Endothelial cell of umbilical vein (primary cell): ENCODE measurements at places on chromosomes 5 and 9. TPM values are rescaled to one million over a fixed set of nuclear protein-coding genes. Genes with fewer than 3 reads are reported as not detected.

DNA sequence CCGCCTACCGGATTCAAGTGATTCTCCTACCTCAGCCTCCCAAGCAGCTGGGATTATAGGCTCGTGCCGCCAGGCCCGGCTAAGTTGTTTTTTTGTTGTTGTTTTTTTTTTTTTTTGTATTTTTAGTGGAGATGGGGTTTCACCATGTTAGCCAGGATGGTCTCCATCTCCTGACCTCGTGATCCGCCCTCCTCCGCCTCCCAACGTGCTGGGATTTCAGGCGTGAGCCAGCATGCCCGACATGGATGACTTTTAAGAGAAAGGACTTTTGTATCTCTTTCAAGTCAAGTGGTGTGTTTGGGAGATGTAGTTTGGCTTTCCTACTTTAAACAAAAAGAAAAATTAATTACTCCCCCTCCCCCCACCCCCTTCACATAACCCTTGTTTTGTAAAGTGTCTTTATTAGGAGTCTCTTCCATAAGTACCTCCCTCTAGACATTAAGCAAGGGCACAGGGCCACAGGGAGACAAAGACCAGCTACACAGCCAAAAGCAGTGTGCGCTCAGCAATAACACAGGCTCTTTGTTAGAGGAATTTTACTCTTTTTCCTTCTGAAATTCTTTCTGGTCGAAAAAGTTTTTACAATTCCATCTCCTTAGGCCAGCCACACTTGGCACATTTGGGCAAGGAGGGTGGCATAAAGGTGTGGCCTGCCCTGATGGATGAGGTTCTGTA is 31.2 kb downstream of the JAKMIP2 start:
- no peaks in the 10 kb centered on the region for H3K36me3 ChIP-seq
- no peak for DNase-seq
- H3K4me1 ChIP-seq, result no peaks in the 10 kb centered on the region

Gene HACD4
- total RNA-seq, result 1.2 and 1.4 TPM in 2 replicates

GRCh38 chr5:53974021-53974420 is 336.4 kb downstream of the ARL15 start:
- no peaks in the 10 kb centered on the region for H3K4me1 ChIP-seq
- H3K27ac ChIP-seq, result no peak overlapping the region
- no peaks in the 10 kb centered on the region for H3K27me3 ChIP-seq

Gene IRX2
- not detected in 2 replicates for total RNA-seq

Gene PCDHB13
- total RNA-seq, result 0.65 and 0.77 TPM in 2 replicates

DNA sequence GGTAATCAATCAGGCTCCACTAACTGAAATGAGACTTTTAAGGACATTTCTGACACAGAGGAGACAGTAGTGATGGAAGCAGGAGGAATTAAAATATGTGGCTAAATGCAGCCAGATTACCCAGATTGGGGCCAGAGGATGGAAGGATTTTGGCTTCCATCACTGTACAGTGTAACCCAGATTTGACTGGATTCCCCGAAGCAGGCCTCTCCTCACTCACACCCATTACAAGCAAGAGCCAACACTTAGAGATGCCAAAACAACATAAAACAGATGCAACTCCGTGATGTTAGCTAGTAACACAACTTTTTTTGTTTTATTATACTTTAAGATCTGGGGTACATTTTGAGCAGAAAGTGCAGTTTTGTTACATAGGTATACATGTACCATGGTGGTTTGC is 17.6 kb downstream of the TEK start:
- no peak overlapping the region for H3K4me3 ChIP-seq
- peaks cover 29% of the 10 kb centered on the region for H3K4me1 ChIP-seq
- H3K36me3 ChIP-seq, result no peaks in the 10 kb centered on the region
- DNase-seq, result no peak
- H3K27ac ChIP-seq, result no peak overlapping the region

Gene NUDT12
- total RNA-seq, result 3.6 and 4.9 TPM in 2 replicates

- H3K27me3 ChIP-seq, result no peaks in the 10 kb centered on the region
- H3K27ac ChIP-seq, result no peak overlapping the region
- no peaks in the 10 kb centered on the region for H3K4me1 ChIP-seq
- DNase-seq, result no peak
- H3K36me3 ChIP-seq, result no peaks in the 10 kb centered on the region
Observed at GRCh38 chr9:22227986-22228385, 218.6 kb upstream of the DMRTA1 start.

Gene FOXD4L5
- 0.42 TPM in 1 of 2 replicates, not detected in the other for total RNA-seq

Gene MEGF10
- total RNA-seq, result 0.21 and 1.00 TPM in 2 replicates

DNA sequence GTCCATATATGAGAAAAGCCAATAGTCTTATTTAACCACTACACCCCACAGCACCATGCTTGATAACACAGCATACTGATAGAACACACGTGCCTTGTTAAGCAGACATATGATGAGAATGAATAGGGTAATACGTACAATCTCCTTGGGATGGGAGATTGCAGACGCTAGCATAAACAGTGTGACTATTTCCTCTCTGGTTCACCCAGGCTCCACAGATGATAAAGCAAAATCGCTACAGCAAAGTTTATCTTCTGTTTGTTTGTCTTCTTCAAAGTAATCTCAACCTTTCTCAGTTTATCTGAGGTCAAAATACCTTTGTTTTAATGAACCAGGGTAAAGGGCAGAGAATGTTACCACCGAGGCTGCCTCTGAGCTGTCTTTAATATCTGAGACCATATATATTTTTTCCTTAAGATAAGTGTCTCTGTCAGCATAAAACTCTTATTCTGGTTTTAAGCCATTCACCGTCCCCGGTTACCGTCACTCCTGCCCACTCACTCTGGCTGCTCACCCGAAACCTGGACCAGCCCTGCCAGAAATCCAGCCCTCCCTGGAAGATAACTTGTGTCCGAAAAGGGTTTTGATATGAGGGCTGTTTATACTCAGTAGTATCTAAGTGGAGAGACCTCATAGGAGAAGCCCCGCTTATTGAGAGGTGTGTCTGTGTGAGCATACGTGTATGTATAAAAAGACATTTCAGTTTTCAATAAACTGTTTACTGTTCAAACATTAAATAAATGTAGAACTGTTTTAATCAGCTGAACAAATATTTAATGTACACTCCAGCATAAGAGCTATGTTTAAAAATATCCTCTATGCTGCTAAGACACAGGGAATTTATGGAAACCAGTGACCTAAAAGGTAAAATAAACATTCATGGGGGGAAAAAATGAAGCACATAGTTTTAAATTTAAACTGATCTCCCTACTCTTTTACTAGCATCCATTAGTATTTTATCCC is 465.4 kb downstream of the RASEF start:
- H3K27me3 ChIP-seq, result no peaks in the 10 kb centered on the region

DNA sequence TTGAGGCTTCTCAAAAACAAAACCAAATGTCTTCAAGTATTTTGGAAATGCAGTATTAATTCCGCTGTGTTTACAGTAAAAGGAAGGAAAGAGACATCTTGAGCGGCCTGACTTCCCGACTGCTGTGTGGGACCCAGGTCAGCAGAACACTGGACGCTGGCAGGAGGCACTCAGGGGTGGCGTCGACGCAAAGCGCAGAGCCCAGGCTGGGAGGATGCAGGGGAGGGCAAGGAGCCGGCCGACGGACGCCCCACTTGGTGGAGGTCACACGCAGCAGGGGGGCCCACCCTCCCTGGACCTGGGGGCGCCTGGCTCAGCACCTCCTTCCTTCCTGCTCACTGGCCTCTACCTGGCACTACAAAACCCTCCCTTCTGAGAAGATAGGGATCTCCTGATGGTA is 19.7 kb downstream of the SLC12A7 start:
- no peaks in the 10 kb centered on the region for H3K4me1 ChIP-seq
- H3K36me3 ChIP-seq, result peaks cover 11% of the 10 kb centered on the region
- H3K4me3 ChIP-seq, result no peak overlapping the region
- no peaks in the 10 kb centered on the region for H3K27me3 ChIP-seq
- H3K27ac ChIP-seq, result no peak overlapping the region

Gene NOL8
- total RNA-seq, result 36.1 and 41.6 TPM in 2 replicates

GRCh38 chr5:219460-219863 is 1.3 kb downstream of the SDHA start:
- peak overlapping the region; percentile 70 for H3K27ac ChIP-seq
- peaks cover 2% of the 10 kb centered on the region for H3K36me3 ChIP-seq
- peak overlapping the region; percentile 95 for H3K4me3 ChIP-seq
- H3K27me3 ChIP-seq, result no peaks in the 10 kb centered on the region

DNA sequence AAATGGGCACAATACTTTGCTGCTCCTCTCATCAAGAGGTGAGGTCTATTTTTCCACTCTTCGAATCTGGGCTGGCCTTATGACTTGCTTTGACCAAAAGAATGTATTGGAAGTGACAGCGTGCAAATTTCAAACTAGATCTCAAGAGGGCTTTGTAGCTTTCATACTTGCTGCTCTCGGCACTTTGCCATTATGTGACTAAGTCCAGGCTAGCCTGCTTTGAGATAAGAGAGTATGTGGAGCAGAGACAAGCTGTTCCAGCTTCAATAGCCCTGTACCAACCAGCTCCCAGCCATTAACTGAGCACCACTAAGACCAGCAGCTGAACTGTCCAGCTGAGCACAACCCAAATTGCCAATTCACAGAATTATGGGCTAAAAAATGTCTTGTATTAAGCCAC is 124.6 kb downstream of the ACER2 start:
- H3K27me3 ChIP-seq, result no peaks in the 10 kb centered on the region
- no peaks in the 10 kb centered on the region for H3K36me3 ChIP-seq
- DNase-seq, result no peak
- H3K4me3 ChIP-seq, result no peak overlapping the region
- no peak overlapping the region for H3K27ac ChIP-seq

- no peaks in the 10 kb centered on the region for H3K36me3 ChIP-seq
- H3K27me3 ChIP-seq, result no peaks in the 10 kb centered on the region
- peak; percentile 2 for DNase-seq
- no peaks in the 10 kb centered on the region for H3K4me1 ChIP-seq
- no peak overlapping the region for H3K4me3 ChIP-seq
Observed at GRCh38 chr5:98679963-98680362, 93.5 kb upstream of the RGMB start.

DNA sequence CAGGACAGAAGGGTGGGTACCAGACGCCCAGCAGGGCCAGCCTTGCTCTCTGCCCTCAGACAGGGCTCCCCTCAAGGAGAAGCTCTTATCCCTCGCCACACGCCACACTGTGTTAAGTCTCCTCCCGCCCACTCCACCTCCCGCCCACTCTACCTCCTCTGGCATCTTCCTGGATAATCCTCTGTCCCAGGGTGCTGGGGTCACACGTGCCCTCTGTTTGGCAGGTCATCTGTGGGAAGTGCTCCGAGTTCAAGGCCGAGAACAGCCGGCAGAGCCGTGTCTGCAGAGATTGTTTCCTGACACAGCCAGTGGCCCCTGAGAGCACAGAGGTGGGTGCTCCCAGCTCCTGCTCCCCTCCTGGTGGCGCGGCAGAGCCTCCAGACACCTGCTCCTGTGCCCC is 26.0 kb upstream of the SUSD3 start:
- no peak overlapping the region for H3K27ac ChIP-seq
- H3K4me3 ChIP-seq, result no peak overlapping the region
- no peak for DNase-seq
- H3K27me3 ChIP-seq, result no peaks in the 10 kb centered on the region
- no peaks in the 10 kb centered on the region for H3K4me1 ChIP-seq

Gene ZNF474
- 0.16 TPM in 1 of 2 replicates, not detected in the other for total RNA-seq

DNA sequence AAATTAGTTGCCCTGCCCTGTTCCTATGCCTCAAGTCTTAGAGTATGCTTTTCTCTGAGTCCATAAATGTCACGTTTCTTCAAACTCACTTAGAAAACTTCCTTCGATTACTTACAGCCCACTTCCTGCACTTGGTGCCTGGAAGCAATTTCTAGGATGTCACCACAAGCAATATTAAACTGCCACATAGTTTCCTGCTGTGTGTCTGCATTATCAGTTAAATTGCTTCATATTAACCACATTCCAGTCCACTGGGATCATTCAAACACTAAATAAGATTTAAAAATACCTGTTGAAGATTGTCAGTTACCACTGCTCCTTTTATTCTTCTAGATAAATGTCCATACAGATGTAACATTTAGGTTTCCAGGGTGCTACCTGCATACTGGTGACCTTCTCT is 4.1 kb downstream of the DENND1A start:
- no peak overlapping the region for H3K27ac ChIP-seq
- no peaks in the 10 kb centered on the region for H3K27me3 ChIP-seq
- DNase-seq, result no peak
- peaks cover 22% of the 10 kb centered on the region for H3K4me1 ChIP-seq
- H3K4me3 ChIP-seq, result no peak overlapping the region
- H3K36me3 ChIP-seq, result no peaks in the 10 kb centered on the region

- no peak for DNase-seq
- H3K4me1 ChIP-seq, result no peaks in the 10 kb centered on the region
- H3K27ac ChIP-seq, result no peak overlapping the region
- H3K36me3 ChIP-seq, result no peaks in the 10 kb centered on the region
- H3K4me3 ChIP-seq, result no peak overlapping the region
- no peaks in the 10 kb centered on the region for H3K27me3 ChIP-seq
Observed at GRCh38 chr9:93193388-93194220, 9.7 kb downstream of the WNK2 start.

Gene ANKRD31
- not detected in 2 replicates for total RNA-seq

Gene ADAMTS19
- total RNA-seq, result not detected in 2 replicates

Gene PFN3
- not detected in 2 replicates for total RNA-seq

GRCh38 chr5:10331341-10331796 is 22.1 kb upstream of the MARCHF6 start:
- H3K4me1 ChIP-seq, result no peaks in the 10 kb centered on the region
- H3K27ac ChIP-seq, result no peak overlapping the region
- peaks cover 16% of the 10 kb centered on the region for H3K27me3 ChIP-seq
- H3K36me3 ChIP-seq, result no peaks in the 10 kb centered on the region
- H3K4me3 ChIP-seq, result no peak overlapping the region
- DNase-seq, result no peak

GRCh38 chr5:96817506-96817905 is 9.8 kb upstream of the ERAP1 start:
- H3K27me3 ChIP-seq, result no peaks in the 10 kb centered on the region
- no peak overlapping the region for H3K27ac ChIP-seq
- H3K4me3 ChIP-seq, result no peak overlapping the region
- no peak for DNase-seq

- no peak for DNase-seq
- H3K36me3 ChIP-seq, result peaks cover 9% of the 10 kb centered on the region
- no peaks in the 10 kb centered on the region for H3K27me3 ChIP-seq
- no peak overlapping the region for H3K4me3 ChIP-seq
- peaks cover 7% of the 10 kb centered on the region for H3K4me1 ChIP-seq
Observed at GRCh38 chr9:89362647-89363310, 44.5 kb downstream of the SECISBP2 start.

DNA sequence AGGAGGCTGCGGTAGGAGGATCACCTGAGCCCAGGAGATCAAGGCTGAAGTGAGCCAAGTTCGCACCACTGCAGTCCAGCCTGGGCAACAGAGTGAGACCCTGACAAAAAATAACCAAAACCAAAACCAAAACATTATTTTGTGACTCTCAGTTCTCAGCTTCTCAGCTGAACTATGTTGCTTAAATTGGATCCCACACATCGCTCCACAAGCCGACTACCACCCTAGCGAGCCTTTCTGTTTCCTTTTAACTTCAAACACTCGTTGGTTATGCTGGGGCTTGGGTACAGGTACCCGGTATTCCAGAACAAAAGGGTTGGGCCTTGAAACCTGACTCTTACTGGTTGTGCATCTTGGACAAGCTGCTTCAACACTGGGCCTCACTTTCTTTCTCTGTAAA is 3.8 kb upstream of the PTGS1 start:
- H3K36me3 ChIP-seq, result no peaks in the 10 kb centered on the region
- H3K4me3 ChIP-seq, result no peak overlapping the region
- H3K27ac ChIP-seq, result no peak overlapping the region
- no peak for DNase-seq
- no peaks in the 10 kb centered on the region for H3K27me3 ChIP-seq
- peaks cover 13% of the 10 kb centered on the region for H3K4me1 ChIP-seq

- no peaks in the 10 kb centered on the region for H3K4me1 ChIP-seq
- no peak overlapping the region for H3K4me3 ChIP-seq
- DNase-seq, result no peak
- no peak overlapping the region for H3K27ac ChIP-seq
Observed at GRCh38 chr9:132384376-132384775, 22.3 kb downstream of the TTF1 start.

Gene MAML1
- 29.0 and 30.1 TPM in 2 replicates for total RNA-seq

Gene LRRC70
- total RNA-seq, result 24.5 and 26.5 TPM in 2 replicates

Gene GFRA3
- not detected in 2 replicates for total RNA-seq
